Activated CD4-positive, alpha-beta T cell treated with anti-CD3 and anti-CD28 coated beads, Interleukin-2, amount 50 U/mL, for 48 hours (primary cell): ENCODE measurements at places on chromosomes 3 and 15.

- no peak for DNase-seq
Observed at GRCh38 chr15:90871139-90871715, 2.8 kb downstream of the FURIN start.

- DNase-seq: no peak
Observed at GRCh38 chr3:8975081-8976020, 12.1 kb upstream of the RAD18 start.

DNA sequence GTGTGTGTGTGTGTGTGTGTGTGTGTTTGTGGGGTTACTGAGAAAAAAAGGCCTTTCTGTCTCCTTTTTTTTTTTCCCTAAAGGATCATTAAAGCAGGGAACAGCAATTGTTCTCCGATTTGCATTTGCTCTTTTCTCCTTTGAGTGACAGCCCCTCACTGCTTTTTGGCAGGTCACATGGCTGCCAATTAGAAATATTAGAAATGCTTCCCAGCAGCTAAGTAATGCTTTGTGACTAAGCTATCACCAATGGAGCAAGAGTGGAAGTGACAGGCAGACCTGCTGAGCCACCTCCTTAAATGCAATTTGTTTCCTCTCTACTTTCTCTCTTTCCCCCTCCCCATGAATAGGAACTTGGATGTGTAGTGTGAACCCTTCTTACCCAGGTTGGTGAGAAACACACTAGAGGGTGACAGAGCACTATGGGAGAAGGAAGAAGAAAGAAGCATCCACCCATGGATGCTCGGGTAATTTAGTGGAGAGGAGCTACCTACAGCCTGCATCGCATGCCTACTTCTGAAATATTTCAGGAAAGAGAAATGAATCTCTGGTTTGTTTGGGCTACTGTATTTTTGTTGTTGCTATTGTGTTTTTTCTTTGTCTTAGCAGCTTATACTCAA is 165.2 kb upstream of the PDZRN3 start:
- no peak for DNase-seq

DNA sequence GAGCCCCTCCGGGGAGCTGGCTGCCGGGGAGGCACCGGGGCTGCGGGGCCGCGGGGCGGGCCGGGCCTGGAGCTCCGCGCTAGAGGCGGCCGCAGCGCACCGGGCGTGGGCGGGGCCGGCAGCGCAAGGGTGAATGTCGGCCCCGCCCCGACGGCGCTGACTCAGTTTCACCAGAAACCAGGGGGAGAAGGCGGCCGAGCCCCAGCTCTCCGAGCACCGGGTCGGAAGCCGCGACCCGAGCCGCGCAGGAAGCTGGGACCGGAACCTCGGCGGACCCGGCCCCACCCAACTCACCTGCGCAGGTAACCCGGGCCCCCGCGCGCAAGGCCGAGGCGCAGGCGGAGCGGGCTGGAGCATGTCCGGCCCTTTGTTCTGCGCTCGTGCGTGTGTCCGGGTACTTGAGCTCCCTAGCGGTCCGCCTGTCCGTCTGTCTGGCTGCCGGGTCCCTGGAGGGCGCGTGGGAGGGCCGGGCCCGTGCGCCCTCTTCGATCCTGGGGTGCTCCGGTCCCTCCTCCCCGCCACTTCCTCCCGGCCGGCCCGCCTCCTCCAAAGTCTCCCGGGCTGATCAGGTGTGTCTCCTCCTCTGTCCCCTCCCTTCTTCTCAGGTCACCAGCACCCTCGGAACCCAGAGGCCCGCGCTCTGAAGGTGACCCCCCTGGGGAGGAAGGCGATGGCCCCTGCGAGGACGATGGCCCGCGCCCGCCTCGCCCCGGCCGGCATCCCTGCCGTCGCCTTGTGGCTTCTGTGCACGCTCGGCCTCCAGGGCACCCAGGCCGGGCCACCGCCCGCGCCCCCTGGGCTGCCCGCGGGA is at the start of gene SPINT1:
TSS of gene SPINT1 (plus strand) at position 164 of the 811 bp plus-strand sequence. CDS start at position 671, 507 bp downstream.
- peak; percentile 83 for DNase-seq

DNA sequence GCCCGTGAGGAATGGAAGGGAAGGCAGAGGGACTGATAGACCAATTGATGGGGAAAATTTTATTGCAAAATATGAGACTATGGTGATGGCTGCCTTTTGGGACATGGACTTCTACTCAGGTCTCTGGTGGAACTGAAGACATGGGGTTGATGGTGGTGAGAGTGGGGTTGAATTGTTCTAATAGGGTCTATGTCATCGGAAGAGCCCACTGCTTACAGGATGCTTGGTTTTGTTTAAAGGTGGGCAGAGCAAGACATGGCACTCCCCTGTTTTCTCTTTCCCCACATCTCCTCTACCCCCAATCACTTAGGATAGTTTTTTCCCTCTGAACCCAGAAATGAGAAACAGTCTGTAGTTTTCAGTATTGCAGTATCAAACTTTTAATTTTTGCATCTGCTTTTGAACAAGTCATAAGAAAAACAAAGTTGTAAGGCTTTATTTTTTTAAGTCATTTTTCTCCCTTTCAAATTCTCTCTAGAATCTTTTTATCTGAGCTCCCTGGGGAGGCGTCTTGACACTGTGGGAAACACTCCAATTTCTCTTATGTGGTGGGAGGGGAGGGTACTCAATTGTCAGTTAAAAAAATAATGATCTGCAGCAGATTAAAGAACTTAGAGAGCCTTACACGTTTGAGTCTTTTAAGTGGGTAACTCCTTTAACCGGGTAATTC is 276.2 kb upstream of the TBC1D5 start:
- no peak for DNase-seq

GRCh38 chr3:185448107-185448506 is 50.7 kb downstream of the TMEM41A start:
- no peak for DNase-seq

GRCh38 chr15:37764733-37765191 is 169.7 kb upstream of the TMCO5A start:
- peak; percentile 15 for DNase-seq

DNA sequence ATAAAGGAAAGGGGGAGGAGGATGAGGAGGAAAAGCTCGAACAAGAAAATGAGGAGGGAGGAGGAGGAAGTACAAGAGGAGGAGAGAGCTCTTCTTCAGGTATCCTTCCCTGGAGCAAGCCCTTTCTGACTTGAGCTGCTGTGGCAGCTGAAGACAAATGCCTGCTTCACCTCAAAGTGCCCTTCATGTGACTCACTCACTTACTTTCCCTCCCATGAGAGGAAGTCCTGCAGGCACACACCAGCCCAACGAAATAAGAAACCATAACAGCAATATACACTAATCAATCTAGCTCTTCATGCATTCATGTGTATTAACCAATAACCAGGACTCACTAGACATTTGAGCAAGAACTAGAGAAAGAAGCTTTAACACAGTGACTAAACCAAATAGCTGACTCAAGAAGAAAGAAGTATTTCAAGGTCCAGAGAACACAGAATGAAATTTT is 251.9 kb downstream of the IGSF11 start:
- no peak for DNase-seq

DNA sequence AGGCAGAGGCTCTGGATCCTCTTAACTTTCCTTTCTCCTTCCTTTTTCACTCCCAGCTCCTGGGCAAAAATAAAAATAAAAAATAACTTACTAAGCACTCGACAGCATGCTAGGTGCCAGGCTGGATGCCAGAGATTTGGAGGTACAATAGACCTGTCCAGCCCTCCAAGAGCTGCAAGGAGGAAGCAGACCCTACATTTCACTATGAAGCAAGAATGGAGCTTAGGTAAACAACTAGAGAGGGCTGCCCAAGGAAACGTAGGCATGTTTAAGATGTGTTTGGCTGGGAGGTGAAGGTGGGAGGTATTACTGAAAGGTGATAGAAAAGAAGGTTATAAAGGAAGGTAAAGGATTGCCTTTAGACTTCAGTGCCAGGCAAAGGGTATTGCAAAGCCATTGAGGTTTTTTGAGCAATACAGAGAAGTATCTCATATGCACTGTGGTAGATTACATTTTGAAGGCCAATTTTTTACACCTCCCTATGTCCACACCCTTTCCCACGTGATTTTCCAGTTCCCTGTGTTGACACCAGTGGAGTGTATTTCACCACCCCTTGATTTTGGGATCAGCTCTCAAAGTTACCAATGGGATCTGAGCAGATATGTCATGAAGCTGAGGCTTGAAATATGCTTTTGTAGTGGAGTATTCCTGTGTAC is 69.1 kb downstream of the DCLK3 start:
- no peak for DNase-seq

DNA sequence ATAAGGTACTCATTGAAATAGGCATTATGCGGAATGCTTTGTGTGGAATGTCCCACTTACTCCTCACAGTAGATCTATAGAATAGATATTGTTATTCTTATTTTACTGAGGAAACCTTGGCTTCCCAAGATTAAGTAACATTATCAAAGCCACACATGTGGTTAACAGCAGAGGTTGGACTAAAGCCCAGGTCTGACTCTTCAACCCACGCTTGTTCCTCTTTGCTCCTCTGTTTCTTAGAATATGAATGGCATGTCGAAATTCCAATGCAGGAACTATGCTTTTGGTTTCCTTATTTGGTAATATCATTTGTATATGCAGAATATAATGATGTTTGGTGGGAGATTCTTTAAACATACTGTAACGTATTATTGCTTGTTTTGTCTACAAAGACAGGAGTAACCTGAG is 818.8 kb upstream of the LMCD1 start:
- DNase-seq: no peak

- DNase-seq: no peak
Observed at GRCh38 chr15:77942611-77943211, 134.8 kb downstream of the TBC1D2B start.

DNA sequence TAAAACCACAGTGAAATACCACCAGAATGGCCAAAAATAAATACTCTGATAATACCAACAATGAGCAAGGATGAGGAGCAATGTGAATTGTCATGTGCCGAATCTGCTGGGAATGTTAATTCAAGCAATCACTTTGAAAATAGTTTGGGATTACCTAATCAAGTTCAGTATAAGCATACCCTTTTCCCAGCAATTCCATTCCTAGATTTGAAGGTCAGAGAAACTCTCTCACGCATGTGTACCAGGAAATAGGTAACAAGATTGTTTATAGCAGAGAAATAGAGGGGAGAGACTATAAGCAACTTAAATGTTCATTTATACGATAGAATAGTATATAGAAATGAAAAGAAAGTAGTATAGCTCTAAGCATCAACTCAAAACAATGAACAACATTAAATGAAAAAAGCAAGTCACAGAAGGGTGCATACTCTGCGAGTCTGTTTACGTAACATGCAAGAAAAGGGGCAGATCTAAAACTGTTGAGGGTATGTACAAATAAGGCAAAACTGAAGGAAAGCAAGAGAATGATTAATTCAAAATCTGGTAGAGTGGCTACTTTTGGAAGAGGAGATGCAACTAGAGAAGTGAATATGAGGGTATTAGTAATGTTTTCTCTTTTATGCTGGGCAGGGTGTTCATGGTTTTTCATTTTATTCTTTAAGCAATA is 27.4 kb downstream of the TMOD3 start:
- no peak for DNase-seq

DNA sequence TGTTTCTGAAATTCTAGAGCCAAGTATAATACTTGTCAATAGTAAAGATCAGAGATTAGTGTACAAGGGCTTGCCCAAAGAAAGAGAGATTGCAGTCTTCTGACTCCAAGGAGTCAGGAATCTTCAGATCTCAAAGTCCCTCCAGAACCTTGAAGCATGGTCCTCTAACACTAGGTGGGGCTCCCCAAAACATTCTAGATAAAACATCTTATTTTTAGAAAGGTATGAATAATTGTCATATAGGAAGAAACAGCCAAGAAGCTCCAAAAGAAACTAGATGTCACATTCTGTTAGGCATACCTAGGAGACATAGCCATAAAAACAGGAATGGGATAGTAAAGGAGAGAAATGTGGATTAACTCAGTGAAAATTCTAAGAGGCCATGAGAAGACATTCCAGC is 10.7 kb downstream of the MUC13 start:
- DNase-seq: no peak

- DNase-seq: no peak
Observed at GRCh38 chr3:66082679-66083078, 44.0 kb upstream of the MAGI1 start.

GRCh38 chr3:61172684-61173083 is 78.6 kb downstream of the FHIT start:
- DNase-seq: no peak

DNA sequence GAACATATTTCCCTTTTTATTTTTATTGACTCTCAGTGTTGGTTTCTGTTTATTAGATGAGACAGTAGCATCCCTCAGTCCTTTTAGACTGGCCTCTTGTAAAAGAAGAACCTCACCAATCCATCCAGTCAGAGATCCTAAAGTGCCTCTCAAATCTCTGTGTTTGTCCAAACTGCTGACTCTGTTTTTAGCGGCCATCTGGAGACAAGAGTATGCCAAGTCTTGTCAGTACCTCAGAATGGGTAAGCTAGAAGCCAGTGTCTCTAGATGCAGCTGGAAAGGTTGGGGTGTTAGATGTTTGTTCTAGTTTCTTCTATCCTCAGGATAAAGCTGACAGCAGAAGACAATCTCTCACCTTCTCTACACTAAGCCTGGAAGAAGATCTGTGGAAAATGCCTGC is 537.7 kb upstream of the ZNF385D start:
- no peak for DNase-seq

GRCh38 chr3:189683546-189684255 is 52.5 kb downstream of the TP63 start:
- no peak for DNase-seq

GRCh38 chr3:52391096-52391495 is 53.8 kb downstream of the SEMA3G start:
- no peak for DNase-seq

DNA sequence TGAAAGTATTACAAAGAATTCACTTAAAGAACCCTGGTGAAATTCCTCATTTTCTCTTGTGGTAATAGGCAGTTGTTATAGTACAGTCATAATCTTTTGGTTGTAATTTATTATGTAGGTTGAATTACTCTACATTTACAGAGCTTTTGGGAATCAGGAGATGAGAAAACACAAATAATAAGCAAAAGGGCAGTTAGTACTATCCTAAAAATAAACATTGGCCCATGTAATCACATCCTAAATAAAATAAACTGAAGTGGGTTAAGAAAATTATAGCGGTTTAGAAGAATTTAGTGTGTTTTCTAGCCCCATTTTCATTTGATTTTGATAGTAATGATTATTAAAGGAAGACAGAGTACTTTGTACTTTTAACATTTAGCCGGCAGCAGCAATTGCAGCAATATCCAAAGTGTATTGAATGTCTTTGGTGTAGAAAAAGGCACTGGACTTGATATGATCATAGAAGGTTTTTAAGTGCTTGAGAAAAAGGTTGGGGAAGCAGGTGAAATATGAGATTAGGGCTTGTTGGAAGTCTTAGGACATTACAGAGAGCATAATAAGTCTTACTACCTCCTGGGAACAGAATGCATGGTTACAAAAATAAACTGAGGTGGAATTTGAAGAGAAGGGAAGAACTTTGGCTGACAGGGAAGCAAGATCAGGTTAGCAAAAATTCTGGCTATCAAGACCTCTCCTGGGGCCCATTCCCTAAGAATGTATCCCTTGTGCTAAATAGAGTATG is 79.9 kb downstream of the MBNL1 start:
- no peak for DNase-seq

GRCh38 chr3:192091831-192092230 is 630.9 kb downstream of the PYDC2 start:
- DNase-seq: no peak

- DNase-seq: no peak
Observed at GRCh38 chr3:156305672-156306071, 185.3 kb downstream of the KCNAB1 start.

GRCh38 chr15:96350934-96351724 is 20.6 kb downstream of the NR2F2 start:
- DNase-seq: no peak
